AG04450 (cell line): ENCODE measurements at places on chromosomes 12 and 14.

DNA sequence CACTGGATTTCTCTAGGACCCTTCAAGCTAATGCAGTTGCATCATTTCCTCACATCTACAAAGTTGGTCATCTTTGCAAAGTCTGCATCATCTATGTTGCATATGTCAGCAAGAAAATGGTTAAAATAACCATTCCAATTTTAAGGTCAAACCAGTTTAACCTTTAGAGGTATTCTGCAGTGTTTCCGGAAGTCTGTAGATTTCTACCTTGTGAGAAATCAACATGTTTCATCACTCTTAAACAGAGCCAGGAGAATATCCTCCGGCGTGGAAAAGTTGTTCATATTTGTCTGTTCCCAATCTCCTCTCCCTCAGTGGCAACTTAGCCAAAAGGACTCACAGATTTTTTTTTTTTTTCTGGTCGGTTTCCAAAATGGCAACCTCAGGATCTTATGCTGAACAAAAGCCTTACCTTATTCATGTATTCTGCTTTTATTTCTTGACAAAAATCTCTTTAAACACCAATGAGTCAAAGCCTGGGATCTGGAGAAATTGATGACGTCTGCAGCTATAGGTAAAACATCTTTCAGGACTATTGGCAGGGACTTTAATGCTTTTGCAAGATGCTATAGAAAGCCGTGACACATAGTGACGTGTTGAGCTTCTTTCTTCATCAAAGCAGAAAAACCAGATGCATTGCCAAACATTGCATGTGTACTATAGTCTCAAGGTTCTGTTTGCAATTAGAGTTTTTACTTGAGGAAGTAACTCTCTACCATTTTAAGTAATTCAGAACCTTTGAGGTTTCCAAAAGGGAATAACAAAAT, 16.0 kb upstream of the CDK17 start:
- peak; percentile 60 for DNase-seq

DNA sequence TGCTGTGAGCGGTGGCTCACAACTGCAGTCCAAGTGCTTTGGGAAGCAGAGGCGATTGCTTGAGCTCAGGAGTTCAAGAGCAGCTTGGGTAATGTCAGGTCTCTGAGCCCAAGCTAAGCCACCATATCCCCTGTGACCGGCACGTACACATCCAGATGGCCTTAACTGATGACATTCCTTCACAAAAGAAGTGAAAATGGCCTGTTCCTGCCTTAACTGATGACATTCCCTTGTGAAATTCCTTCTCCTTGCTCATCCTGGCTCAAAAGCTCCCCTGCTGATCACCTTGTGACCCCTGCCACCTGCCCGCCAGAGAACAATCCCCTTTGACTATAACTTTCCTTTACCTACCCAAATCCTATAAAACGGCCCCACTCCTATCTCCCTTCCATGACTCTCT, 48.6 kb downstream of the SLC25A47 start:
- DNase-seq = no peak

GRCh38 chr14:60647081-60647836, 2.0 kb downstream of the SIX1 start:
- no peak for DNase-seq

- DNase-seq = no peak
These were observed 6.1 kb downstream of the ASB8 start for GRCh38 chr12:48151103-48151771.

DNA sequence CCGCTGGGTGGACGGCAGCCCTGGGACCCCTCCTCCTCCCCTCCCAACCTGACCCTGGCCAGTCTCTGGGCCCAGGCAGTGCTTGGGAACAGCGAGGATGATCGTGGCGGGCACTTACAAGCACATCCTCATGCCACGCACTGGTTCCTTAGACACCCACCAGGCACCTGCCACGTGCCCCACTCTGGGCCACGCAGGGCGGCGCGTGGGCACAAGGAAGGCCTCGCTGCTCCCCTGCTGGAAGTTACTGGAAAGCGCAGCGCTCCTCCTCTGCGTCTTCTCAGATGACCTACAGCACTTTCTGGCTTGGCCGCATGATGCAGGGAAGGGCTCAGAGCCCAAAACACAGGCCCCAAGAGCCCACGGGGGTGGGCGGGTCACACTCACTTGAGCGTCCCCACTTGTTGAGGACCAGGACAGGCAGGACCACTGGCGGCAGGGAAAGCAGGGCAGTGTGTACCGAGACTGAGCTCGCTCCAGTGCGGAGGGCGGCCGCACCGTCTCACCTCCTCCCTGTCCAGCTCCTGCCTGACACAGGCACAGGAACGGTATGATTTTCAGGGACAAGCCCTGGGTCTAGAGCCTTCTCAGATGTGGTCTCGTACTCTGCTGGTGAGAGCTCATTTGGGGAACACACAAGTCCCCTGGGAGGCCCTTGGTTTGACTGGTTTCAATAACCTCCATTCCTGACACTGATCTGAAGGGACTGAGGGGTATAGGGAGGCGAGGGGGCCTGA, 128.3 kb upstream of the EVL start:
- no peak for DNase-seq

DNA sequence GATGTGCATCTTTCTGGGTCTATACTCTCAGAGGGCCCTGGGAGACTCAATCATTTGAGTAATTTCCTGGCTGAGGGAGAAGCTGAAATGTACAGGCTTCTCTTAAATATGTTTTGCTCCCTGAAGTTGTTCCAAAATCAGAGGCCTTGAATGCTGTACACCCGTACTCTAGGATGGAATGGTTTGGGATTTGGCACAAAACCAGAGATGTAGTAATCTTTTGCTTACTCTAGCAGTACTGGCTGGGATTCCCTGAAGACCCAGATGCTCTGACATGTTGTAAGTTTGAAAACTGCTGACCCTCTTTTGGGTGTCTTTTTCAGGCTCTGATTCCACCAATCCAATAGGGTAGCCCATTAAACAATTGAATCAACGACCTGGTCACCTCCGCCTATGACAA, 10.4 kb downstream of the ACACB start:
- DNase-seq = no peak

- DNase-seq = no peak
These were observed 197.7 kb upstream of the SLC16A7 start for GRCh38 chr12:59398164-59398563.

- DNase-seq = no peak
These were observed 33.0 kb downstream of the MTHFD1 start for GRCh38 chr14:64421166-64421565.

DNA sequence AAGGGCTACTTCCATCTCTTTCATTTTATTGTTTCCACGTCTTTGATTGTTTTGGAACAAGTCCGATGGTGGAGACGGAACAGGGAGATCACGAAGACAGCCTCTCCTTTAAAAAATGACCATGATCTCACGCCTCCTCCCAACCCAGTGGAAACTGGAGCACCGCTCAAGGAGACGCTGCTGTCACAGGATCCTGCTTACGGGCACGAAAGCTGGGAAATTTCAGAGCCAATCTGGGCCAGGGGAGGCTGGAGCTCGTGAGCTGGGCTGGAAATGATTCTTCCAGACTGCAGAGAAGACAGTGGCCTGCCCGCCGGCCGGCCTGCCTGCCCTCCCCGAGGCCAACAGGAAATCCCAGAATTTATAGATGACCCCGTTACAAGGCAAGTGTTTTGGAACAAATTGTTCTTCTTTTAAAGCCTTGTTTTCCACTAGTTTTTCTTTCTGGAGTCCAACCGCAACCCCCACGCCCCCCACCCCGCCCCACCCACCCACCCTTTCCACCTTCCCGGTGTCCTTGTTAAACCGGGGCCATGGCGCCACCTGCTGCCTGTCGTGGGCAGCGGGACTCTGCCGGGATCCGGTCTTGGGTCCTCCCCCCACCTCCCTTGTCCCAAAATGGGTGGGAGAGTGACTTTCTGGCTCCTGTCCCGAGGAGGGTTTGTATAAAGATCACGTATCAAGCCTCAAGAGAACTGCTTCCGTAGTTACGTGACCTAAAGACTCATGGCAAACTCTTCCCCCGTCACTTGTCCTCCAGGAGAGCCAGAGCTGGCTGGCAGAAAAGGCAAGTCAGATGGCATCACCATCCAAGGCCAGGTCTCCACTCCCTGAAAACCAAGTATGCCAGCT, 40.3 kb downstream of the MAP1LC3B2 start:
- DNase-seq = peak; percentile 20

- DNase-seq = no peak
These were observed 14.6 kb upstream of the NR4A1 start for GRCh38 chr12:52036587-52037171.
